ENCODE measurements at places on chromosomes 12 and 14. TPM values are rescaled to one million over a fixed set of nuclear protein-coding genes. Genes with fewer than 3 reads are reported as not detected.

The OAS3 gene
- total RNA-seq: 33.3 TPM

The EID3 gene
- 18.5 TPM for total RNA-seq

The STYX gene
- total RNA-seq: 20.6 TPM

The OR6C2 gene
- not detected for total RNA-seq

The NEDD1 gene
- 30.3 TPM for total RNA-seq

The MYH6 gene
- not detected for total RNA-seq

DNA sequence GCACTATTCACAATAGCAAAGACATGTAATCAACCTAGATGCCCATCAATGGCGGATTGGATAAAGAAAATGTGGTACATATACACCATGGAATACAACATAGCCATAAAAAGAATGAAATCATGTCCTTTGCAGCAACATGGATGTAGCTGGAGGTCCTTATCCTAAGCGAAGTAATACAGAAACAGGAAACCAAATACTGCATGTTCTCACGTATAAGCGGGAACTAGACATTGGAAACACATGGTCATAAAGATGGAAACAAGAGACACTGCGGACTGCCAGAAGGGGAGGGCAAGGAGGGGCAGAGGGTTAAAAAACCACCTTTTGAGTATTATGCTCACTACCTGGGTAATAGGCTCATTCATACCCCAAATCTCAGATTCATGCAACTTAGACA lies 234.1 kb upstream of the PLXNC1 start:
- no peaks in the 10 kb centered on the region for H3K27me3 ChIP-seq
- H3K4me3 ChIP-seq: no peak overlapping the region
- H3K36me3 ChIP-seq: no peaks in the 10 kb centered on the region
- no peaks in the 10 kb centered on the region for H3K4me1 ChIP-seq

GRCh38 chr14:93160353-93160801 lies 24.3 kb downstream of the MOAP1 start:
- no peaks in the 10 kb centered on the region for H3K36me3 ChIP-seq
- H3K4me3 ChIP-seq: no peak overlapping the region
- no peaks in the 10 kb centered on the region for H3K4me1 ChIP-seq

DNA sequence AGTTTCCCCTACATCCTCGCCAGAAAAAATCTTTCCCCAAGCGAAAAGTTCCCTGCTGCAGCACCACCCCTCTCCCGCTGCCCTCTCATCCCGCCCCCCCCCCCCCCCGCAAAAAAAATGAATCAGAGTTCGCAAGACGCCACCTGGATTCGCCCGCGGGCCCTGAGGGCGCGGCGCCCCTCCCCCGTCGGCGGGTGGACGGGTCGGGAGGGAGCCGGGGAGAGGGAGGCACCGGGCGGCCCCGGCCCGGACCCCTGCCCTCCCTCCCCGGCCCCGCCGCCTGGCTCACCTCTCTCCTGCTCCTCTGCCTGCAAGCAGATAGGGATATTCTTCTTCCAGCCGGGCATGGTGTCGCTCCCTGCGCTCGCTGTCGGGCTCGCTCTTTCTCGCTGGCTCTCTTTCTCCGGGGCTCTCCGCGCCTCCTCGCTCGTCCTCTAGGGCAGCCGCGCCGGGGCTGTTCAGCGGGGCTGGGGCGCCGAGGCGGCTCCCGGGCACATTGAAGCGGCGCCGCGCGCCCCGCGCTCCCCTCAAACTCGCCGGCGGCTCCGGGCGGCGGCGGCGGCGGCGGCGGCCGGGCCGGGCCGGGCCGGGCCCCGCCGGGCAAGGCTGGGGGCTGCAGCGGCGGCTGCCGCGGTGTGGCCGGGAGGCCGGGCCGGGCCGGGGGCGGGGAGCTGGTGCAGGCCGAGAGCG lies 200.3 kb upstream of the CAND1 start:
- no peak overlapping the region for H3K27ac ChIP-seq
- no peak for DNase-seq
- H3K4me1 ChIP-seq: no peaks in the 10 kb centered on the region
- H3K27me3 ChIP-seq: peaks cover 12% of the 10 kb centered on the region
- H3K4me3 ChIP-seq: peak overlapping the region; percentile 60
- no peaks in the 10 kb centered on the region for H3K36me3 ChIP-seq

DNA sequence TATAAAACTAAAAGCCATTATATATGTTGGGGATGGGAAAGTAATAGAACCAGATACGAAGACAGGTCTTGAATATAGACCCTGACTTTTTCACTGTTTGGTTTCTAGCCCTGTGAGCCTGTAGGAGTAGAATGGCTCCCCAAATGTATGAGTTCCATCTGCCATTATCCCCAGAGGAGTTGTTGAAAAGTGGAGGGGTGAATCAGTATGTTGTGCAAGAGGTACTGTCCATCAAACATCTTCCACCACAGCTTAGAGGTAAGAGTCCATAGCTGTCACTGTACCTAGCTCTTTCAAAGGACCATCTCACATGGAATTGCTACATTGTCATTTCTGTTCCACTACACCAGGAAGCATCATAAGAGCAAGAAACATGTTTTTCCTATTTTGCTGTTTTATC lies 1.1 kb downstream of the NCAPD2 start:
- H3K36me3 ChIP-seq: peaks cover 23% of the 10 kb centered on the region
- peak overlapping the region; percentile 97 for H3K27ac ChIP-seq
- peaks cover 17% of the 10 kb centered on the region for H3K4me1 ChIP-seq
- no peaks in the 10 kb centered on the region for H3K27me3 ChIP-seq
- peak overlapping the region; percentile 93 for H3K4me3 ChIP-seq

DNA sequence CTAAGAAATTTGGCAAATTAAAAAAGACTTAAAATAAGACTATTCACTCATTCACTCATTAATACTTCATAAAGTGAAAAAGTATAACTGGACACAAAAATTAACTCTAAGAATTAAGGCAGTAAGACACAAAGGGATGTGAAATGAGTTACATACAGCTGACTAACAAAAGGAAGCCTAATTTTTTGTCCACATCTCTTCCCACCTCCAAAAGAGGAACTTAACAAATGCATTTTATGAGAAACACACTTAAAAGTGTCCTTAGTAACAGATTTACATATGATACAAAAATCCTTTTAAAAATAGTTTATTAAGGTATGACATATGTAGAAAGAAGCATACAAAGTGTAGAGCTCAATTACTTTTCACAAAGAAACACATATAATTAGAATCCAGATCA lies 88.9 kb downstream of the NUMB start:
- no peaks in the 10 kb centered on the region for H3K27me3 ChIP-seq
- no peaks in the 10 kb centered on the region for H3K36me3 ChIP-seq
- H3K27ac ChIP-seq: no peak overlapping the region
- no peak overlapping the region for H3K4me3 ChIP-seq

DNA sequence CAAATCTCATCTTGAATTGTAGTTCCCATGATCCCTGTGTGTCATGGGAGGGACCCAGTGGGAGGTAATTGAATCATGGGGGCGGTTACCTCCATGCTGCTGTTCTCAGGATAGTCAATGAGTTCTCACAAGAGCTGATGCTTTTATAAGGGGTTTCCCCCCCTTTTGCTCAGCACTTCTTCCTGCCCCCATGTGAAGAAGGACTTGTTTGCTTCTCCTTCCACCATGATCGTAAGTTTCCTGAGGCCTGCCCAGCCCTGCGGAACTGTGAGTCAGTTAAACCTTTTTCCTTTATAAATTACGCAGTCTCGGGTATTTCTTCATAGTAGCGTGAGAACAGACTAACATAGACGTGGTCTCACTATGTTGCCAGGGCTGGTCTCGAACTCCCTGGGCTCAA lies 56.1 kb upstream of the EIF5 start:
- no peaks in the 10 kb centered on the region for H3K36me3 ChIP-seq
- H3K27me3 ChIP-seq: no peaks in the 10 kb centered on the region
- no peaks in the 10 kb centered on the region for H3K4me1 ChIP-seq
- H3K4me3 ChIP-seq: peak overlapping the region; percentile 50
- no peak for DNase-seq

DNA sequence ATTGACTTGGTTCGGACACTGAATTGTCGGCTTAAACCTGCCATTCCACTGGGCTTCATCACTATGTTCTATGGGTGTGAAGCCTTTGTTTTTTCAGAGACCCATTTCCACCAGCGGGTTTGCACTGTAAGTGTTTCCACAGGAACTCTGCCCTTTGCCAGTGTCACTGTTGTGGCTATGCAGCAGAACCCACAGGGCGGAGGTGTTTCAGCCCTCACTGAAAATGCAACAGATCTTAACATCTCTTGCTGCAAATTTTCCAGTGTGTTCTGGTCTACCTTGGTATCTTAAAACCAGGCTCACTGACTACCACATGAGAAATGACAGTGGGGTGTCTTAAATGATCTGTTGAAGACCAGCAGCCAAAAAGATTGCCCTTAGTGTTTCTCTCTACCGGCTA lies 21.1 kb downstream of the PRKCH start:
- no peak overlapping the region for H3K4me3 ChIP-seq
- no peak for DNase-seq
- H3K27me3 ChIP-seq: no peaks in the 10 kb centered on the region

- no peaks in the 10 kb centered on the region for H3K36me3 ChIP-seq
- H3K27ac ChIP-seq: no peak overlapping the region
- DNase-seq: no peak
These were observed 155.5 kb upstream of the TMPO start for GRCh38 chr12:98359856-98360255.

GRCh38 chr12:50661300-50662115 lies 102.4 kb upstream of the ATF1 start:
- H3K27me3 ChIP-seq: no peaks in the 10 kb centered on the region
- H3K27ac ChIP-seq: no peak overlapping the region
- H3K36me3 ChIP-seq: no peaks in the 10 kb centered on the region
- no peak for DNase-seq
- no peak overlapping the region for H3K4me3 ChIP-seq

DNA sequence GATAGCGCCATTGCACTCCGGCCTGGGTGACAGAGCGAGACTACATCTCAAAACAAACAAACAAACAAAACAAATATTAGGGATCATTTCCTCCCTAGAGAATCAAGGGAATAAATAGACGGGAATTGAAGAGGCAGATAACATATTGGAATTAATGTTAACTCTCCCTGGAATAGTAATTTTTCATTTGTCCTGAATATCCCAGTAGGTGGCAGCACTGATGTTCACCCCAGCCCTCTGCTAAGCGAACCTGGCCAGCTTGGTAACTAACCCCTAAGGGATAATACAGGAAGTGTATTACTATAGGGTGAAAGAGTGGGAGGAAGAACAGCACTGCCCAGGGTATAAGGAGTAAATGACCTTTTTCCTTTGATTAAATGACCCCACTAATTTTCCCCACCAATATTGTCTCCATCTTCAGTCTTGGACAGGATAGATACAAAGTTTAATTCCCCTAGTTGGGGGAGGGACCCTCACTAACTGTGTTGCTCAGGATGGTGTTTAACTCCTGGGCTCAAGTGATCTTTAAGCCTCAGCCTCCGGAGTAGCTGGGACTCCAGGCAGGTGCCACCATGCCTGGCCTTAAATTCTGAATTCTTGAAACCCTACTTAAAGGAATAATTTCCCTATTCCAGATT lies 40.5 kb downstream of the SLC2A14 start:
- no peaks in the 10 kb centered on the region for H3K4me1 ChIP-seq
- no peaks in the 10 kb centered on the region for H3K27me3 ChIP-seq
- no peak overlapping the region for H3K27ac ChIP-seq
- H3K4me3 ChIP-seq: no peak overlapping the region
- peak; percentile 4 for DNase-seq

DNA sequence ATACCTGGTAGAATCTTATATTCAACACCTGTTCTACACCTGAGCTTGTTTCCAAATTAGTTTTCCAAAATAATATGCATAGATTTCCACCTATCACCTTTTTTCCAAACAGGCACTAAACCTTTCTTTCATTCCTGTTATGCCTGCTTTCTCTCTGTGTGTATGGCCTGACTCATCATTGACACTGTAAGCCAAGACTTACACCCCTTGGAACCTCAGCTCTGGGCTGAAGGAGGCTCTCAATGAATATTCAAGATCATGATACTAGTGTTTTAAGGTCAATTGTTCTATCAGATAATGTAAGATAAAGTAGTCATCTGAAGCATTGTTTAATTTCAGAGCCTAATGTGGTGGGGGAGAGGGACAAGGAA lies 1193.3 kb downstream of the FLRT2 start:
- H3K27me3 ChIP-seq: no peaks in the 10 kb centered on the region
- H3K36me3 ChIP-seq: no peaks in the 10 kb centered on the region
- no peaks in the 10 kb centered on the region for H3K4me1 ChIP-seq

DNA sequence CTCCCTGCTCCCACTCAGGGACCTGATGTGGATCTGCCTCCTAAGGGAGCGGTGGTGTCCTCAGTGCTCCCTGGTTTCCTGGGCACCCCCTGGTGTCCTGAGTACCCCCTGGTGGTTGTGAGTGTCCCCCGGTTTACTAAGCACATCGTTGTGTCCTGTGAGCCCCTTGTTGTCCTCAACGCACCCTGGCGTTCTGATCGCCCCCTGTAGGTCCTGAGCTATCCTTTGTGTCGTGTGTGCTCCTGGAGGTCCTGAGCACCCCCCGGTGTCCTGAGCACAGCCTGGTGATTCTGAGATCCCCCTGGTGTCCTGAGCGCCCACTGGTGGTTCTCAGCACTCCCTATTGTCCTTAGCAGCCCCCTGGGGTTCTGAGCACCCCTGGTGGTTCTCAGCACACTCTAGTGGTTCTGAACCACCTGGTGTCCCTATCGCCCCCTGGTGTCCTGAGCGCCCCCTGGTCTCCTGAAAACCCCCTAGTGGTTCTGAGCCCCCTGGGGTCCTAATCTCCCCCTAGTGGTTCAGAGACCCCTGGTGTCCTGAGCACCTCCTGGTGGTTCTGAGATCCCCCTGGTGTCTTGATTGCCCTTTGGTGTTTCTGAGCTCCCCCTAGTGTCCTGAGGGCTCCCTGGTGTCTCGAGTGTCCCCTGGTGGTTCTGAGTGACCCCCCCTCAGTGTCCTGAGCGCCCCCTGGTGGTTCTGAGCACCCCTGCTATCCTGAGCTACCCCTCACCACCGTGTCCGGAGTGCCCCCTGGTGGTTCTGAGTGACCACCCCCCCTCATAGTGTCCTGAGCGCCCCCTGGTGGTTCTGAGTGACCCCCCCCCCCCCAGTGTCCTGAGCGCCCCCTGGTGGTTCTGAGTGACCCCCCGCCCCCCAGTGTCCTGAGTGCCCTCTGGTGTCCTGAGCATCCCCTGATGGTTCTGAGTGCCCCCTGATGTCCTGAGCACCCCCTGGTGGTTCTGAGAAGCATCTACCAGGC lies 615.1 kb downstream of the TMEM121 start:
- no peaks in the 10 kb centered on the region for H3K36me3 ChIP-seq
- H3K4me1 ChIP-seq: no peaks in the 10 kb centered on the region
- H3K27ac ChIP-seq: no peak overlapping the region
- H3K27me3 ChIP-seq: no peaks in the 10 kb centered on the region
